Natural killer cell treated with Interleukin-12 subunit alpha and Interleukin-12 subunit beta and Interleukin-15 and Interleukin-18, amount 100 ng/mL, for 72 hours (primary cell): ENCODE measurements at places on chromosomes 7 and 10.

GRCh38 chr7:76260171-76260703 lies 42.2 kb upstream of the HSPB1 start:
- no peak for DNase-seq

GRCh38 chr10:68284062-68285001 lies 47.5 kb upstream of the HNRNPH3 start:
- no peak for DNase-seq

GRCh38 chr7:80324032-80324431 lies 187.8 kb downstream of the GNAT3 start:
- DNase-seq, result no peak

DNA sequence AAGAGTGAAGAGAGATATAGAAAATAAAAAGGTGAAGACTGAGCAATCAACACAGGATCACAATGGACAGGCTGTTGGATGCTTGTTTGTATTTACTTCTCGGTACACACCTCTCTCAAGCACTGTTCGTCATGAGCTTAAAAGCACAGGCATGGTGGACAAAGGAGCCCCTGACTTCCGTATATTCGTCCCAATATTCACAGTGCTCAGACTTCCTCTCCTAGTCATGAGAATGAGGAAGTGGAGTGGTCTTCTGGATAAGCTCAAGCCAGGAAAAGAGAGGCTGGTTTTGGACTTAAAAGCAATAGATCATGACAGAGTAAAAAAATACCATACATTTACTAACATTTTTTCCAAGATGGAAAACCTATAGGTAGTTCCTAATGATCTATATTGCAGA lies 172.5 kb downstream of the SORCS1 start:
- DNase-seq, result no peak

DNA sequence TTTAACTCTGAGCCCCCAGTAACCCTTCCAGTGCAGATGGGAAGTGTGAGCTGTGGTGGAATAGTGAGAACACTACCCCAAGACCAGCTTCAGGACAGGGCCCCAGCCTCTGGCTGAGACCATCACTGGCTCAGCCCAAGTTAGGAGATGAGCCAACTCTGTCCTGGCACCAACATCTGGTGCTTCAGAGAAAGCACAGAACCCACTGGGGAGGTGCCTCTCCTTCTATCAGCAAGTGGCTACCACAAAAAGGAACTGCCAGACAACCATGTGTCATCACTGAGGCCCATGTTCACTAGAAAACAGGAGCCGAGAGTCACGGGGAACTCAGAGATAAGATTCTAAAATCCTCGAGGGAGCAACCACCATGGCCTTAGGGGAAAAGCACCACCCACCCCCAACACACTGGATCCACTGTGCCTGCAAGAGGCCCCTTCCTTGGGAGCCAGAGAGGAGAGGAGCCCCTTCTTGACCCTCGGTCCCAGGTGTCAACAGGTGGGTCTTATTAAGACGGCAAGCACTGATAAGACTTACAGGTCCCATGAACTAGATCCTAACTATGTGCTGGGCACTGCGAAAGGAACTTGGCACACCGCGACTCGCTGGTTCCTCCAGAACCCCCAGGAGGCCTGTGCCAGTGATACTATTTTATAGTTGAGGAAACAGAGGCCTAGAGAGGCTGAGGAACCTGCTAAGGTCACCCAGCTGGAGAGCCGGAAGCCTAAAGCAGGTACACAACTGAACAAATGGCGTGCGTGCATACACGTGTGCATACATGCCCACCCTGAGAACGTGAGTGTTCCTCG lies 102.7 kb downstream of the FAM53B start:
- DNase-seq, result no peak

DNA sequence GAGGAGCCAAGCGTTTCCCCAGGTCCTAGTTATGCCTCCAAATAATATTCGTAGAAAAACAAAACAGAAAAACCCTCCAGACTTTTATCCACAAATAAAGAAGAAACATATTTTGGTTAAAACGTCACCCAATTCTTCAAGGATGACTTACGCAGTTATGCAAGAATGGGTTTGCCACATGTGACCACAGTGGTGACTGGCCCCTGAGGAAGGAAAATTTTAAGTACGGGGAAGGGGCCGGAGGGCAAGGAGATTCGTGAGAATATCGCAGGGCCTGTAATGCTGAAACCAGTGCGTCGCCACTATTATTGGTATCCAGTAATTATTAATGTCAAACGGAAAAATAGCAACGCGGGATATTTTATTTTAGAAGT lies 537 bp upstream of the MRPS24 start:
- peak; percentile 81 for DNase-seq

GRCh38 chr7:30447466-30447865 lies 31.1 kb downstream of the NOD1 start:
- DNase-seq, result no peak

DNA sequence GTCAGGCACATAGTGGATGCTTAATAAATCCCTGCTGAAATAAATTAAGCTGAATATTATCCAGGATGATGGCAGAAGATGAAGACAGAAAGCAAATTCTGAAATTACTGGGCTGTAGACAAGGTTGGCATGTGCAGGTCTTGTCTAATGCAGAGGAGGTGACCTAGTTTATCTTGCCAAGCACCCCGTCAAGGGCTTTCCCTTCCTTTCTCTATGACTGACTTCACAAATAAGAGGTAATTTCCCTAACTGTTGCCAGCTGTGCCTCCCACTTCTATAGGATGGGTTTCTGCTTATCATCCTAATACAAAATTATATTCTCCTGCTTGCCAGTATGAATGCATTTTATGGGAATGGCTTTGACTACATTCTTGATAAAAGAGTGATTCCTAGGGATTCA lies 38.0 kb downstream of the LHFPL3 start:
- no peak for DNase-seq

DNA sequence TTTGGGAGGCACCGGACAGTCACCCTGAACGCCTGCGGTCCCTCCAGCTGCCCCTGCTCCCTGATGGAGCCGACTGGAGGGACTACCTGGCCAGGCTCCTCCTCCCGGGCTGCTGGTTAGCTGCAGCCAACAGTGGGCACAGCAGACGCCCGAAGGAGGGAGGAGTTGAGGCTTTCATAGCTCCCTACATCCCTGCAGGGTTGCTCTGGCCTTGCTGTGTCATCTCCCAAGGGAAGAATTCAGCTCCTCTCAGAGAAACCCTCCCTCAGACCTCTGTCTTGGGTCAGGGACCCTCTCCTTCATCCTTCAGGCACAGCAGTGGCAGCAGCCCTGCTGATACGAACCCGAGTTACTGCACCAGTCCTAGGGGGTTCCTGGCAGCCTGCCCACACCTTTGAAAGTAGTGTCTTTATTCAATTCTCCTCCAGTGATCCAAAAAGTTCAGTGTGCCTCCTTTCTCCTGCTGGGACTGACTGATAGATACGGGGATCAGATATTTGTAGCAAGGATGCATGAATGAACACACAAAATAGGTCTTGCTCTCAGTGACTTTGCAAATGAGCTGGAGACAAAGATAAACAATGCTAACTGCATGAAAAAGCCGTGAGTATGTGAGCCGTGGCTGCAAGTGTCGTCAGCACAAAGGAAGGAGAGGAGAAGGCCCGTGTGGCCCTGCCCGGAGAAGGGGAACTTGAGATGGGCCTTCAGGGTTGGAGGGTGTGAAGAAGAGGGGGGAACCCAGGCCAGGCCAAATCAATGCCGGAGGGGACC lies 136.6 kb downstream of the PRKAG2 start:
- DNase-seq, result no peak

DNA sequence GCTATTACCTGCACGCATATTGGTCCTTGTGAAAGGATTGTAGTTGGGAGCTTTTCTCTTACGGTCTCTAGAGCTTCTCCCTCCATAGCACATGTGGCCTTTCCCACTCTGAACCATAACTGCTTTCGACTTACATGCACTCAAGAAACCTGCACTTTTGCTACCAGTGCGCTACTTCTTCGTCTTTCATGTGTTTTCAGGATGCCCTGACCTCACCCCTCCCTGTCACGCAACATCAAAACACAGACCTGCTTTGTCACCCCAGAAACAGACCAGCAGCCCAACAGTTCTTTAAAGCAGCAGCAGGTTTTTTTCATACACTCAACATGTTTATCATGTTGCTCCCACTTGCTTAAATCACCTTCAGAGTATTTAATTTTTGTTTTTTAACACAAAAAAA lies 243.5 kb upstream of the TCF7L2 start:
- no peak for DNase-seq

DNA sequence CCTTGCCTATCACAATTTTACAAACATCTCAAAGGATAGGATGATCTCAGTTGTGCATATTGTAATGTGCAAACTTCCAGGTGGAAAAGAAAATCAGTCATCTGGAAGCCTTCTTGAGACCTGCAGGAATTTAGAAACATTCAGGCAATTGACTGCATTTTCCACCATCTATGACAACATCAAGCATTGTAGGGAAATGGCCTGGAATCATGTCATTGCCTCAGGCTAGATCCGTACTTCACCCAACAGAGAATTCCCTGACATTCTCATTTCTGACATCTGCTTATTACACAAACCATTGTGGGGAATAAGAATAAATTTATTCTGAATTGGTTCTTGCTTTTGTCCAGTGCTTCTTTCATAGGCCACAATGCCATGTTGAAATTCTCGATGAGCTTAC lies 124.9 kb upstream of the NPVF start:
- DNase-seq, result no peak

DNA sequence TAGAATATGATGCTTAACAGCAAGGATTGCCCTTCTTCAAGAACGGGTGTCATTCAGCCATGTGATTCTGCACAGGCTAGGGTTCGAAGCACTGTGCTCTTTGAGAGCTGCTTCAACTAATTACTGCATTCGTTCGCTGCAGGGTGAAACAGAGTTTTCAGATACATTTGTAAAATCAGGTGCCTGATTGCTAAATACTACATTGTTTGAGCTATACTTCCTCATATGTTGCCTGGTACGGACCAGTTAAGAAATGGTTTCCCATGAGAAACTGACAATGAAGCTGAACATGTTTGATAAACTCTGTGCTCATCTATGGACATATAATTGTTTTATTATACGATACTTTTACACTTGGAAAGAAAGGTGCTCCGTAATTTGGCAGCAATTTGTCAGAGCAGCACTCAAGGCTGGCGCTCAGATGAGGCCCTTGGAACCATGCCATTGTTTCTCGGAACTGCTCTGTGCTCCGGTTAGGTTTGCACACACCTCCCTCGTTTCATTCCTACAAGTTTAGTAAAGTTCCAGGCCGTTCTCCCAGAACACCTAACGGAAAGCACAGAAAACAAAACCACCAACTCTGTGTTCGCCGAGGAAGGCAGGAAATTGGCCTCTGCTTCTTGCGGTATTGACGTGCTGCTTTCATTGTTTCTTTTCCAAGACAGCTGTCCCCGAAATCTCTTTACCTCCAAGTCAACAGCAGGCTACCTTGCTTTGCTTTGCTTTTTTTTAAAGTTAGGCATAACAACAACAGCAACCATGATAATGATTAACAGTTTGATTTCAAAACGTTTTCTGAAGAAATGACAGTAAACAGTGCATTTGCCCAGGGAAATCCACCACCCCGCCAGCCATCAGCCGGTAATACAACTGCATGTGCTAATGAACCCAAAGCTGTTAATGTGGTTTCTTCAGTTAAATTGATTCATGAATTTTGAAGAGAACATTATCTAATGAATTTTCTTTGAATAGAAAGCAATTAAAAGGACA lies 206.9 kb downstream of the EBF3 start:
- no peak for DNase-seq

DNA sequence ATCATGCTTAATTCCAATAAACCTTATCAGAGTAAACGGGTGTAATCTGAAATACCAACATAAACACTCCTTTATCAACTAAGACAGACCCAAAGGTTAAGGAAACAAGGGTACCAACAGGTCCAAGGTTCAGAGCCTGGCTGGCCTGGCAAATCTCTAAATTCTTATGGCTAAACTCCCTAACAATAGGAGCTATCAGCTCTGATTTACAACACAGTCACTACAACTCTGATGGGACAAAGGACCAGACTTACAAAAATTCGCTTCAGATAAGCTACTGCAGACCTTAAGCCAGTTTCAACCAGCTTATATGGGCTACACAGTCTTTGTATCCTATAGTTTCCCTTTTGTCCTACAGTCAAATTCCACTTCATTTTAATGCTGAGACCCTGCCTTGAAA lies 381.9 kb downstream of the ZWINT start:
- DNase-seq, result no peak

DNA sequence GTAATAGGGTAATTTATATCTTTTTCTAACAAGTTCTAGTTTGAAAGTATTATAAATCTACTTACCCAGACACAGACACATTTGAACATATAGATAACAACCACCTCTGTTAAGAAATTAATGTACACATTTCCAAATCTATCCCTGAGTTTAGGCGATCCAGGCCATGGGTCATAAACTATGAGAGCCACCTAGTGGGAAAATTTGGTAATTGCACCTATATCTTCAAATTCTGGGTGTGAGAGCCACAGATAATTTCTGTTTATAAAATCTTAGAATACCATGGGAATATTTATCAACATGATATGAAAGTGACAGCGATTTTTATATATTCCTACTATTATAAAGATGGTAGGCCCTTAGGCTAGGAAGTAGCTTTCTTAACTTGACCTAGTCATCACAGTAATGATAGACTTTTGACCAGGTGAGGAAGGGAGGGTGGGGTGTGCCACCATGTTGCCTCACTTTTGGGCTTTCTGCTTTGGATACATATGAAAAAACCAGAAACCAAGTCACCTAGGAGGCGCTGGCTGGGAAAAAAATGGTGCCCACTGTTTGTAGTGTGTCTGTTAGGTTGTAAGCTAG lies 8.0 kb upstream of the EPHA1 start:
- no peak for DNase-seq

- DNase-seq, result no peak
Observed at GRCh38 chr10:121322046-121322445, 276.2 kb downstream of the FGFR2 start.
